ENCODE measurements at places on chromosomes 7 and 10.

DNA sequence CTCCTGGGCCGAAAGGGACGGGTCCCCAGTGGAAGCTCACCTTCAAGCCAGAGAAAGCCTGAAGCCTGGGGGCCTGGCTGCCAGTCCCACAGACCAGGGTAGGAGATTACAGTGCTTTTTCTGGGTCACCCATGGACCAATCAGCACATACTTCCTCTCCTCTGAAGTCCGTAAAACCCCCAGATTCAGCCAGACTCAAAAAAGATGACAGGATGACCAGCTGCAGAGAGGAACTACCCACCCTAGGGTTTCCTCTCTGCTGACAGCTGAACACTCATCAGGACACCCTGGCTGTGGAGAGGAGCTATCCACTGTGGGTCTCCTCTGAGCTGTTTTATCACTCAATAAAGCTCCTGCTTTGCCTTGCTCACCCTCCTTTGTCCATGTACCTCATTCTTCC is 78.0 kb downstream of the SAMD9 start:
- DNase-seq = no peak

GRCh38 chr10:95253007-95253406 is 37.8 kb downstream of the PDLIM1 start:
- DNase-seq = no peak

DNA sequence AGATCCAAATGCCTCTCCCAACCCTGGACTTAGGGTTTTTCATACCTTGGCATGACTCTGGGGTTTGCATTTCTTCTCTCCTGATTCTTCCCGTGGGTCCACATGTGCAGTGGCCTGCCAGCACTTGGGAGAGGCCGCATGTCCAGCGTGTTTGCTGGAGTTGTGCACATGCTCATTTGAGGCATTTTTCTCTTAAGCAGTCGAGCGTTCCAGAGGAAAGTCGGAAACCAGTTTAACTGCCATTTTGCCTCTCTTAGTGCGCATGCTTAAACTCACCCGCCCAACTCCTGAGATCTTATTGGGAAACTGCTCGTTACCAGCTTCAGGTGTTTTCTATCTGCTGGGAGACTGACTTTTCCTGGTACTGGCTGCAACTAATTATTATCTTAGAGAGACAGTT is 888.4 kb upstream of the PHF14 start:
- DNase-seq = no peak

DNA sequence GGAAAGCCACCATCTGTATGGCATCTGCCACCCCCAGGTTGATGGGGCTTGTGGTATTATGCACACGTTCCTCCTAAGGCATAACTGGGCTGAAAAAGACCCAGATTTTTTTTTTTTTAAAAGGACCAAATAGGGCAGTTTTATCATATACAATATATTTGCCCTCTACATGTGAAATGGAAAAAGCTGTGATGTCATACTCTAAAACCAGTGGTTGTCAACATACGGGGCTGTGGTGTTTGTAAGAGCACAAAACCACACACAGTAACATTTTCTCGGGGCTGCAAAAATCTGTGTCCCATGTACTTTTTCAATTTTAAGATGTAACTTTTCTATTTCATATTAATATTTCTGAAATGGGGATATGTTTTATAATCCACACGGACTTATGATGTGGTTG is 34.9 kb downstream of the FAM171A1 start:
- DNase-seq = no peak

- no peak for DNase-seq
Measured at GRCh38 chr7:80128918-80129317, 5.7 kb upstream of the GNAI1 start.

GRCh38 chr10:27680691-27681605 is 64.7 kb downstream of the MKX start:
- no peak for DNase-seq

GRCh38 chr7:5564894-5565293 is 141.3 kb upstream of the TNRC18 start:
- no peak for DNase-seq

- no peak for DNase-seq
Measured at GRCh38 chr10:50384238-50384637, 132.9 kb upstream of the ASAH2 start.

GRCh38 chr7:124992851-124993562 is 63.4 kb upstream of the POT1 start:
- DNase-seq = no peak

GRCh38 chr7:66953044-66953427 is 32.0 kb downstream of the TMEM248 start:
- DNase-seq = no peak

GRCh38 chr10:129416956-129417765 is 49.9 kb upstream of the MGMT start:
- DNase-seq = no peak

- DNase-seq = no peak
Measured at GRCh38 chr7:38825721-38826440, 83.1 kb downstream of the VPS41 start.

DNA sequence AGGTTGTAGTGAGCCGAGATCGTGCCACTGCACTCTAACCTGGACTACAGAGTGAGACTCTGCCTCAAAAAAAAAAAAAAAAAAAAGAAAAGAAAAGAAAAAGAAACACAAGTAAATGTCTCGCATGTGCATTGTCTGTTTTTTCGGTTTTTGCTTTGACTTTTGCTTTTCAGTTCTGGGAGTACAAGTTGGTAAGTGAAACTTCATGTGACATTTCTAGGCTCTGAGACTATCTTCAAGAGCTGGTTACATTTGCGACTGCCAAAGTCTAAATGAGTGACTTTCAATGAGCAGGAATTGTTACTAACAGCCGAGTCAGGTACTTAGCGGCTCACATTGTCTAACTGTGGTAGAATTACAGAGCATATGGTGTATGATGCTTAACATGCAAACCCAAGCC is 107.0 kb upstream of the CELF2 start:
- DNase-seq = no peak

GRCh38 chr10:119947300-119947699 is 54.8 kb downstream of the SEC23IP start:
- DNase-seq = no peak

DNA sequence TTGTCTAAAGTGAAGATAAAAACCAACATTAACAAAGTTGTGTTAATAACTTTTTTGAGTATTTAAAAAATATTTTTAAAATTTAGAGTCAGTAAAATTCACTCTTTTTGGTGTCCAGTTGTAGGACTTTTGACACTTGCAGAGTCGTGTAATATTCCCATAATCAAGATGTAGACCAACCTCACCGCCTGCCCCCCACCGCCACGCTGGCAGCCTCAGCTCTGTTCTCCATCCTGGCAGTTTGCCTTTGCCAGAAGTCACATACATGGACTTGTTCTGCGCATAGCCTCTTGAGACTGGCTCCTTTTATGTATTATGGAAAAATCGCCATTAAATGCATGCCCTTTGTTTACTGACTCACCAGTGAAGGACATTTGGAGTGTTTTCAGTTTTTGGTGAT is 27.3 kb upstream of the SYCE1 start:
- no peak for DNase-seq

- no peak for DNase-seq
Measured at GRCh38 chr10:20173046-20173445, 356.8 kb downstream of the PLXDC2 start.

DNA sequence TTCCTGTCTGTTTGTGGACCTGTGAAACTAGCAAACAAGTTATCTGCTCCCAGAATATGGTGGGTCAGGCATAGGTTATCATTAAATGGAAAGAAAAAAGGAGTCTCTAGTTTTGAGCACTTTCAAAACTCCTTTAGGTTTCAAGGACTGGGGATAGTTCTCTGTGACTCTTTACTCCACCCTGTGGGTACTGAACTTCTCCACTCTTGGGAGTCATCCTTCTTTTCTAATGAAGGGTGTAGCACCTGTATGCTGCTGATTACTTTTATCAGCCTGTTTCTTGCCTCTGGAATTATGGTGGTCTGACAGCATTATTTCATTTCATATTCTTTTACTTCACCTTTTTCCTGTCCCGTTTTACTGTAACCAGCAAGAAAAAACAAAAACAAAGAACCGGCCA is 6.7 kb downstream of the GNAI1 start:
- no peak for DNase-seq

DNA sequence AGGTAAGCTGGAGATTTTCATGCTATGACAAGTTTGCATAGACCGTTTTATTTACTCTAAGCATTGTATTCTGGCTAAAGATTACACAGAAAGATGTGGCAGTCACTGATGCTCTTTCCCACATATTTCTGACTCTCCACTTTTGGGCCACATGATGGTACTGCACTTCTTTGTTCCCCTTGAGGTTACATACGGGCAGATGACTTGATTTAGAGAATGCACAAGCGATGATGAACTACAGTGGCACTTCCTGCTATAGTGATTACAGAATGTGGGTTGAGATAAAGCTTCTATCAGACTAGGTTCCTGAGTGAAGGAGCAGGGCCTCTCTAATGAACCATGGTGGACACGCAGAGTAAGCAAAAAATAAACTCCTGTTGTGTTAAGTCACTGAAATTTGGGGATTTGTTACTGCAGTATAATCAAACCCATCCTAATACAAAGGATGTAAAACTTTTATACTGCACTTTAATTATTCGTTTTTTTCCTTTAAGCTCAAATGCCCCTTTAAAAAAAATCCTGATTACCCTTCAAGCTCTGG is 177.9 kb downstream of the TAX1BP1 start:
- DNase-seq = no peak

- no peak for DNase-seq
Measured at GRCh38 chr7:24834128-24834798, 77.0 kb upstream of the GSDME start.

DNA sequence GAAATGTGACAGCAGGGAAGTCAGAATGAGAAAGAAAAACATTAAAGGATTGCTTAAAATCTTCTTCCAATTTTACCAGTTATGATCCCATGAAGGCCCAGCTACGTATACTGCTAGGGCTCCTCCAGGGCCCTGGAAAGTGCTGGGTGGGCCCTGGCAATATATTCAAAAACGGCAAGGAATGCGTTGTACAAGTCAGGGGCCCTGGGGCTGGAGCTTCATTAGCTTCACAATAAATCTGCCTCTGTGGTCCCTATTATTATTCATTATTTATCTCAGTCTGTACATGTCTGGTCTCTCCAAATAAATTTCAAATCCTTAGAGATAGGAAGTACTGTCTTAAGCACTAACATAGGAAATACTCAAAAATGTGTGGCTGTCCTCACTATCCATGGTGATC is 7.6 kb downstream of the JAZF1 start:
- DNase-seq = no peak

GRCh38 chr7:151705636-151706276 is 171.2 kb downstream of the PRKAG2 start:
- no peak for DNase-seq

GRCh38 chr7:18724318-18724717 is 228.8 kb downstream of the HDAC9 start:
- no peak for DNase-seq

- DNase-seq = no peak
Measured at GRCh38 chr7:69635555-69636185, 37.4 kb downstream of the AUTS2 start.

DNA sequence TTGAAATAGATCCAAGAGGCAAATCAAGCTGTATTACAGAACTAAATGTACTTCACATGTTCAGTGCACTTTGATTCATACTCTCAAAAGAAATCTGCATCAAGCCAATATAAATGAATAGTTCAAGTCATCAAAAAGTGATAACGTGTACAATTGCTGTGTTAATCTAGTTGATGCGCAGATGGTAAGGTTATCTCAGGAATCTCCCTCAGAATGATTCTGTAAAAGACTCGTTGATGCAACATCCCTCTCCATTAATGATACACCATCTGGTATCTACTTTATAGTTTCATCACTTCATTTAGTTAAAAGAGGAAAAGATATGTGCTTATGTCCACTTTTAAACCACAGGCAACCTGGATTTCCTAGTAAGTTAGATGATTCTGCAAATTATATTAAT is 200.6 kb downstream of the CHCHD3 start:
- DNase-seq = no peak

Data from T-helper 22 cell (primary cell).